ENCODE measurements at places on chromosomes 2 and 18.

DNA sequence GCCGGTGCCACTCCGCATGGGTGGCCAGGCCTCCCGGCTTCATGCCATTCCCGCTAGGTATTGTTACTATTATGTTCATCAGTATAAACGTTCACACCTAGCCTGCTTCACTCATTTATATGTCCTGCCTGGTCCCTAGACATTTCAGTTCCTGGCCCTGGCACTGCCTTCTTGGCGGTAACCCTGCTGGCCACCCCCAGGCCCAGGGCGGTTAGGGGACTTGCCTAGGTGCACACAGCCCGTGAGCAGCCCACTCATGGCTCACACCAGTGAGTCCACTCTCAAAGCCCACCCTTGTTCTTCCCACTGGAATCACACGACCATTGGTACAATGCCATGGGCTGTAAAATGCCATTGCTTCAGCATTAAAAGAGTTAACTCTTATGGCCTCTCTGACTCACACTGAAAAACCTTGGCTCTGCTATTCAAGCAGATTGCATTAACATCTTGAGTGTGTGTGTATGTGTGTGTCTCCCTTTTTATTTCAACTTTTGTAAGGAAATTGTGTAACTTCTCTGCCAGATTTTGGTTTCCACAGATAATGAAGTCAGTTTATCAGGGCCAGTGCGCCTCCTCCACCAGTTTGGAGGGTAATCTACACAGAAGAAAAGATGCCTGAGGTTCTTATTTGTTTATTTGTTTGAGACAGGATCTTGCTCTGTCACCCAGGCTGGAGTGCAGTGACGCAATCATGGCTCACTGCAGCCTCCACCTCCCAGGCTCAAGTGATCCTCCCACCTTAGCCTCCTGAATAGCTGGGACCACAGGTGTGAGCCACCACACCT is 74.2 kb downstream of the RAB31 start:
- DNase-seq: no peak

DNA sequence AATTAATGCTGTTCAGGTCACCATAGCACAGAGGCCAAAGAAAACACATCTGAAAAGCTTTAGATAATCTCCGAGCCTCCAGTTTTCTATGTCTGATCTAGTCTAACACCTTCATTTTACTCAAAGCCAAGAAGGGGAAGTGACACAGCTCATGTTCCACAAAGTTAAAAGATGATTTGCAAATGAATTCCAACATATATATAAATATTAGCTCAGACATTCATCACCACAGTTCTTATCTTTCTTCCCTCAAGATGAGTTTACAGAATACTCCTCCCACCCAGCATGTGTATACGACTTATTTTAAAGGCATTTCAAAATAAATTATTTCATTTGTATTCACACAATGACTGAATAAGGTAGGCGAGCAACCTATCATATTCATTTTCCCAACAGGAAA is 82.4 kb downstream of the AAK1 start:
- DNase-seq: no peak

- DNase-seq: peak; percentile 92
Measured at GRCh38 chr2:127064642-127065250, 42.2 kb downstream of the BIN1 start.

DNA sequence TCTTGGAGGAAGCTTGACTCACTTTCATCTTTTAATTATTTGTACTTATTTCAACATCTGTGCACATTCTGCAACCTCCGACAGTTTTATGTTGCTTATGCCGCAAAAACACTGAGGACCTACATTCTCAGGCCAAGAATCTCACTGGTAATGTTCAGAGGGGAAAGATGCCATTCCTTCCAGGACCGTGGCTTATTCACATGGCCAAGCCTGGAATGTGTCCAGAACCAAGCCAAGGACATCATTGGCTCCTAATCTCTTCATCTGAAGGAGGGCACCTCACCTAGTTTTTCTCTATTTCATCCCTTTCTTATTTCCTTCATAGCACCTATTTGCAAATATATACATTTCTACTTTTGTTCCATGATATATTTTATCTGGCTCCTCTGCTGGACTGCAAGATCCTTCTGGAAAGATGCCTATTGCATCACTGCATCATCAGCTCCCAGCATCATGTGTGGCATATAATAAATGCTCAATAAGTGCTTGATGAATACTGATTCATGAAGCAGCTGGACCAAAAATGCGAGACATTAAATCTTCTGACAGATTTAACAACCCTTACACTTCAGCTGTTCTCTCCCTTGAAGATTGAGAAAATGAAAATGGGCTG is 377.1 kb downstream of the TNS1 start:
- DNase-seq: no peak

DNA sequence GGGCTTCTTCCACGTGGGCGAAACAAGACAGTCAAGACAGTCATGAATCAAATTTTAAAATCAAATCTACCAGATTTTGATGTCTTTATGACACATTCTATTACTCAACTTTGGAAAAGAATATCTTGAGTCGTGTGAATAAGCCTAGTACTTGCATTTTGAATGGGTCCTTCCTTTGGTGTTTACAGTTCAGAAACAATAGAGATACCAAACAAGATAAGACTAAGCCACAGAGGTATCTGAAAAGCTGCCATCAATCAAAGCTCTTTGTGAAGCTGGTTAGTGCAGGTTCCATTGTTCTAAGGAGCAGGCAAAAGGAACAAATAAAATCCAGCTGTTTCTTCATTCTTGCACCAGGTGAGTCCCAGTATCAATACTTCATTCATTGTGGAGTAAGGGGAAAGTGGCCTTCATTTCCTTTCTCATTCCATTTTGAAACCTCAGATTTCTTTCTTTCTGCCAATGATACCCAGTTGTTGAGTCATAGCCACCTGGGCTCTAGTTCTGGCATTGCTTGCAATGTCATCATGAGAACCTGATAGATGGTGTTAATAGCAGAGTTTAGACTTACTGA is 151.7 kb upstream of the L3MBTL4 start:
- DNase-seq: no peak

GRCh38 chr2:165911231-165911630 is 42.3 kb downstream of the TTC21B start:
- no peak for DNase-seq

- no peak for DNase-seq
Measured at GRCh38 chr2:241869087-241869961, at the start of gene RTP5. RTP5 (plus strand) TSS chr2:241869729; CDS start chr2:241869757, 28 bp downstream.

DNA sequence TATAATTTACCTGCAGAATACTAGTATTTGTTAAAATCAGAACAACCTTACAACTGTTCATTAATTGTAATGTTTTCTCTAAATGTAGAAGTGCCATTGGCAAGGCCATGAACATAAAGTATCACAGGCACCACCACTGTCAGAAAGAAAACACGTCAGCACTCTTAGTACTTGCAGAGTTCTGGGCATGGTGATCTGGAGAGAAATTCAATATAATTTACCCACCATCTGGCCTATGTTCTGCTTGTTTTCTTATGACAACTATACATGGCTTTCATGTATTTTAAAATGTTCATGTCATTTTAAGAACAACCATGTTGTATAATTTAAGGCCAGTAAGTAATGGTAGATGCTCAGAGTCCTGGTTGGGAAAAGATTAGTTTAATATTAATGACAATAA is 114.2 kb upstream of the SULT1C3 start:
- no peak for DNase-seq

GRCh38 chr2:209536363-209536762 is 112.5 kb downstream of the MAP2 start:
- DNase-seq: no peak

DNA sequence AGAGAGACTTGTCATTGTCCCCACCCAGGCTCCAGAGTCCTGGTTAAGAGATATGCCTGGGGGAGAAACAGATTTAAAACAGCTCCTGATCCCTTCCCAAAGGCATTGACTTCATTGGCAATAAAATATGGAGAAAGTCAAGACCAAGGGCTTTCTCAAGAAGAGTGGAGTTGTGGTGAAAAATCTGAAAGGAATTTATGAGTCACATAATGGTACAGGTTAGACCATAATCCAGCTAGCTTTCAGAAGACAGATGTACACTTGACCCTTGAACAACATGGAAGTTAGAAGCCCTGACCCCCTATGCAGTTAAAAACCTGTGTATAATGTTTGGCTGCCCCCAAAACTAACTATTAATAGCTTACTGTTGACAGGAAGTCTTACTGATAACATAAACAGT is 599.1 kb upstream of the SOX11 start:
- no peak for DNase-seq

GRCh38 chr2:113112871-113113270 is 14.5 kb upstream of the IL1RN start:
- no peak for DNase-seq

Data from cardiac muscle cell (in vitro differentiated cells and primary cell).